PC-3 (cell line): ENCODE measurements at places on chromosomes 2 and 18. TPM values are rescaled to one million over a fixed set of nuclear protein-coding genes. Genes with fewer than 3 reads are reported as not detected.

GRCh38 chr2:55567298-55567697 is 47.8 kb downstream of the CFAP36 start:
- H3K27ac ChIP-seq, result no peak overlapping the region
- H3K36me3 ChIP-seq, result peaks cover 48% of the 10 kb centered on the region
- H3K27me3 ChIP-seq, result no peaks in the 10 kb centered on the region
- no peaks in the 10 kb centered on the region for H3K4me1 ChIP-seq

GRCh38 chr2:23135481-23136100 is 249.4 kb upstream of the KLHL29 start:
- peak; percentile 17 for DNase-seq
- no peaks in the 10 kb centered on the region for H3K4me1 ChIP-seq
- no peaks in the 10 kb centered on the region for H3K27me3 ChIP-seq
- H3K36me3 ChIP-seq, result no peaks in the 10 kb centered on the region
- no peak overlapping the region for H3K27ac ChIP-seq
- no peak overlapping the region for H3K4me3 ChIP-seq

The DTNA gene
- 7.8 and 11.6 TPM in 2 replicates for total RNA-seq

The MLPH gene
- 201 and 270 TPM in 2 replicates for total RNA-seq

The CGREF1 gene
- total RNA-seq, result 18.7 and 22.6 TPM in 2 replicates
